GOT3 (cell line): ENCODE measurements at places on chromosomes 1 and 21.

DNA sequence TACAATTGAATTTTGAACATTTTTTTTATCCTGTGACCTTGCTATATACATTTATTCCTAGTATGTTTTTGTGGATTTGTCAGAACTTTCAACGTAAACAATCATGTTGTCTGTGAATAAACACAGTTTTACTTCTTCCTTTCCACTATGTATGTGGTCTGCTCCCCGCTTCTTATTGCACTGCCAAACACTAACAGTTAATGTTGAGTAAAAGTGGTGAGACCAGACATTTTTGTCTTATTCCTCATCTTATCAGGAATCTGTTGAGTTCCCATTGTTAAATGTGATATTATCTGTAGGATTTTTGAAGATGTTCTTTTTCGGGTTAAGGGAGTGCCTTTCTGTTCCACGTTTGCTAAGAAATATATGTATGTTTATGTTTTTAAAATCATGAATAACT lies 45.9 kb downstream of the CAMSAP2 start:
- no peak for DNase-seq

GRCh38 chr1:222767152-222767571 lies 30.2 kb downstream of the FAM177B start:
- DNase-seq, result no peak

DNA sequence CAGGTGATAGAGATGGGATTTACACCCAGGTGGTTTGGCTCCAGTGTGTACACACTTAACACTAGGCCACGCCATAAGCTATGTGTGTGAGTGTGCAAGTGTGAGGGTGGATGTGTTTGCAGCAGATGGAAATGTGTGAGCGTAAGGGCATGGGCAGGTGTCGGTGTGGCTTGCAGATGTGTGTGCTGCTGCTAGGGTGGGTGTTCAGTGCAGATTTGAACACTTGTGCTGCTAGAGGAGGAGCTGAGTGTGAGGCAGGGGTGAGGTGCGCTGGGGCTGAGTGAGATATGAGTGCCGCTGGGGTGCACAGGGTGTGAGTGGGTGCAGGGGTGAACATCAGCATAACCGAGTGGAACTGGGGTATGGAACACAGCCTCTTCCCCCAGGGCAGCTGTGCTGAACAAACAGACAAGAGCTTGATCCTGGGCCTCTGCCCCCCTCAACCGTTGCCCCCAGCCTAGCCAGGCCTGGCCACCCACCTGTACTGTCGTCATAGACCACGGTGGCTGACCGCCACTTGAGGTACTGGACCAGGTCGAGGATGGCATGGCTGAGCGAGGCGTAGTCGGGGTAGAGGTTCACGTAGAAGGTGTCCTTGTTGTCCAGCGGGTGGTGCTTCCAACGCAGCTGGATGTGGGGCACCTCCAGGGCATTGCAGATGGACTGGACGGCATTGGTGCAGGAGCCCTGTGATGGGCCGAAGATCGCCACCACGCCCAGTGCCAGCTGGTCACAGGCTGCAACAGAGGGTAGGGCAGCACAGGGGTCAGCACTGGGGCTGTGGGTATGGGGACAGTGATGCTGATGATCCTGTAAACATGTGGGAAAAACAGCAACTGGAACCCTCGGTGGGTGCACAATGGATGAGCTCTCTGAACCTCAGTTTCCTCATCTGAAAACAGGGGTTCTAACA lies 153.9 kb downstream of the GRIK3 start:
- no peak for DNase-seq

DNA sequence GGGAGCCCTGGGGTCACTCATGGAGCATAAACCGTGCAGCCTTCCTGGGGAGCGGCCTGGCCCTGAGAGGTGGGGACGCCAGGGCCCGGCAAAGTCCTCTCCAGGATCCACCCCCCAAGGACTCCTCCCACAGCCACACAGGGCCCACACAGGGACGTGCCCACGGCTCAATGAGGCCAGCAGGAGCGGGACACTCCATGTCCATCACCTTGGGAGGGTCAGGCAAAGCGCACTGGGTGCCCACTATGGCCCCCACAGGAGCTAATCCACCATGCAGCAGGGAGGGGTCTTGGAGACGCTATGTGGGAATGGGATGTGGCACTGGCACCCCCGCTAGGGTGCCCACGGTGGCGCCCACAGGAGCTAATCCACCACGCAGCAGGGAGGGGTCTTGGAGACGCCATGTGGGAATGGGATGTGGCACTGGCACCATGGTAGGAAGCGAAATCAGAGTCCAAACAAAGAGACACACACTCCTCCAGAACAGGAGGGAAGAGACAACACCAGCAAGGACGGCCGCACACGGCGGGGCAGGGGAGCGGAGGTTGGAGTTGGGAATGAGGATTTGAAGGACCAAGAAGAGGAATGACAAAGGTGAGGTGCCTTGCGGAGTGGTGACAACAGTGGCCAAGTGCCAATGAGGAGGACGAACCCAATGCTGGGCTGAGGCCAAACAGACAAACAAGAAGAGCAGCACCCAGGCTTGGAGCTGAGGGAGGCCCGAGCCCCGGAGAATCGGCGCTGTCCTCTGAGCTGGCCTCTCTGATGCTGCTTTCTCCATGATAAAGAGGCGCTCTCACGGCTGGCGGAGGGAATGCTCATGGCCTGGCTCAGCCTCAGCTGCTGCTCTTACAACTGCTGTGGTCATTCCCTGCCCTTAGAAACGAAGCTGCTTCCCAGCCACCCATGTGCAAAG lies 18.1 kb upstream of the SLC19A1 start:
- DNase-seq, result no peak

DNA sequence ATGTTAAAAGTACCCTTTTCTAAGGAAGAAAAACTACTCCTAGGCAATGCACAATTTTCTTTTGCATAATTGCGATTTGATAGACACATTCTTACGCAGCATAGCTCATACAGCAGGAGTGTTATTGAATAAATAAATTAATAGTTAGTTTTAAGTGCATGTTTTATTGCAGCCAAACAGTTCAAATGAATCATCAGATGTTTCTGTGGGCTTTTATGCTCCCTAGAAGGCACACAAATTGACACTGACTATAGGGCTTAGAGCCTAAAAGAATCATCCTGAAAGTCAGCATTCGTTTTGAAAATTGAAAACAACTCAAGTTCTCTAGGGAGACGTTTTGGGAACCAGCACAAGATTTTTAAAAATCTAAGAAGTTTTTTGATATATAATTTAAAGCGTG lies 411.9 kb downstream of the HLX start:
- no peak for DNase-seq

- no peak for DNase-seq
Observed at GRCh38 chr1:101262060-101262459, 25.2 kb downstream of the S1PR1 start.

GRCh38 chr1:243264717-243265116 lies 8.9 kb downstream of the SDCCAG8 start:
- DNase-seq, result no peak

- no peak for DNase-seq
Observed at GRCh38 chr1:198361237-198361767, 179.2 kb downstream of the ATP6V1G3 start.

GRCh38 chr1:54768093-54768492 lies 3.8 kb upstream of the PARS2 start:
- no peak for DNase-seq

- no peak for DNase-seq
Observed at GRCh38 chr1:58576325-58576726, 726 bp downstream of the TACSTD2 start.

GRCh38 chr1:193402037-193402436 lies 215.6 kb upstream of the B3GALT2 start:
- DNase-seq, result no peak

DNA sequence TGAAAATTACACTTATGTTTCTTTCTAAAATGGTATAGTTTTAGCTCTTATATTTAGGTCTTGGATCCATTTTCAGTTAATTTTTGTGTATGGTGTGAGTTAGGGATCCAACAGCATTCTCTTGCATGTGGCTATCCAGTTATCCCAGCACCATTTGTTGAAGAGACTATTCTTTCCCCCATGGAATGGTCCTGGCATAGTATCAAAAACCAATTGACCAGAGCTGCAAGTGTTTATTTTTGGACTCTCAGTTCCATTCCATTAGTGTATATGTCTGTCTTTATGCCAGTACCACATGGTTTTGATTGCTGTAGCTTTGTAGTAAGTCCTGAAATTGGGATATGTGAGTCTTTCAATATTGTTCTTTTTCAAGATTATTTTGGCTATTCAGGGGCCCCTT lies 14.3 kb downstream of the TTLL10 start:
- no peak for DNase-seq

DNA sequence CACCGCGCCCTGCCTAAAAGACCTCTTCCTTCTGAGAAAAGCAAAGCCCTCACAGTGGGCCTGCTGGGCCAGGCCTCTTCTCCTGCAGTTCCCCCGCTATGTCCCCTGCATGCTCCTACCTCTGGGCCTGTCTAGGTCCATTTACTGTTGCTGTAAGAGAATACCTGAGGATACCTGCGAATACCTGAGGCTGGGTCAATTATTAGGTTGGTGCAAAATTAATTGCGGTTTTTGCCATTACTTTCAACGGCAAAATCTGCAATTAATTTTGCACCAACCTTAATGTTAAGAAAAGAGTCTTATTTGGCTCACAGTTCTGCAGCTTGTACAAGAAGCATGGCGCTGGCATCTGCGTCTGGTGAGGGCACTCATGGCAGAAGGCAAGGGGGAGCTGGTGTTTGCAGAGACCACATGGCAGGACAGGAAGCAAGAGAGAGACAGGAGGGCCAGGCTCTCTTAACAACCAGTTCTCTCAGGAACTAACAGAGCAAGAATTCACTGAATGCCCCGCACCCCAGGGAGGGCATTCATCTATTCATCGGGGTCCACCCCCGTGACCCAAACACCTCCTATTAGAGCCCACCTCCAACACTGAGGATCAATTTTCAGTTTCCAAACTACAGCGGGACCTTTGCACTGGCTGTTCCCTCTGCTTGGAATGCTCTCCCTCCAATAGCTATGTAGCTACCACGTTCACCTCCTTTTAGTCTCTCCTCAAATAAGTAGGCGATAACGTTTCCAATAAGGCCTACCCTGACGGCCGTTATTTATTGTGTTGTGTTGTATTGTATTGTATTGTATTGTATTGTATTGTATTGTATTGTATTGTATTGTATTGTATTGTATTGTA lies 9.6 kb upstream of the UTS2 start:
- no peak for DNase-seq

- DNase-seq, result no peak
Observed at GRCh38 chr1:61119085-61119484, 36.7 kb downstream of the NFIA start.

- DNase-seq, result no peak
Observed at GRCh38 chr1:32291145-32291707, 657 bp upstream of the HDAC1 start.
